ENCODE measurements at places on chromosomes 4 and X.

- no peak for DNase-seq
Measured at GRCh38 chr4:34922325-34922724, 1322.0 kb downstream of the ARAP2 start.

DNA sequence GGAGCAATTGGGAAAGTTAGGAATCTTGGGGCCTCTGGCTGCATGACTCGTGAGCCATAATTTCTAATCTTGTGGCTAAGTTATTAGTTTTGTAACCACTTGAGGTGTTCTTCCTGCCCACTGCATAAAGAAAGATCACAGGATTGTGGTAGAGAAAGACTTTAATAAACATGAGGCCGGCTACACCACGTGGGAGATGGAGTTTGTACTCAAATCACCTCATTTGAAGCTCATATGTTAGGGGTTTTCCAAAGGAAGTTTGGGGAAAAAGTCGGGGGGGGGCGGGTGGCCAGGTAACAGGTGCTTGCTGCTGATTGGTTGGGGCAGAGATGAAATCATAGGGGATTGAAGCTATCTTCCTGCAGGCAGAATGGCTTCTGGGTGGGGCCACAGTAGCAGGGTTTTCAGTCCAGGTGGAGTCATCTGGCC is 287.8 kb downstream of the ZNF674 start:
- no peak for DNase-seq

GRCh38 chr4:28388471-28388870 is 1527.8 kb downstream of the STIM2 start:
- DNase-seq, result no peak

DNA sequence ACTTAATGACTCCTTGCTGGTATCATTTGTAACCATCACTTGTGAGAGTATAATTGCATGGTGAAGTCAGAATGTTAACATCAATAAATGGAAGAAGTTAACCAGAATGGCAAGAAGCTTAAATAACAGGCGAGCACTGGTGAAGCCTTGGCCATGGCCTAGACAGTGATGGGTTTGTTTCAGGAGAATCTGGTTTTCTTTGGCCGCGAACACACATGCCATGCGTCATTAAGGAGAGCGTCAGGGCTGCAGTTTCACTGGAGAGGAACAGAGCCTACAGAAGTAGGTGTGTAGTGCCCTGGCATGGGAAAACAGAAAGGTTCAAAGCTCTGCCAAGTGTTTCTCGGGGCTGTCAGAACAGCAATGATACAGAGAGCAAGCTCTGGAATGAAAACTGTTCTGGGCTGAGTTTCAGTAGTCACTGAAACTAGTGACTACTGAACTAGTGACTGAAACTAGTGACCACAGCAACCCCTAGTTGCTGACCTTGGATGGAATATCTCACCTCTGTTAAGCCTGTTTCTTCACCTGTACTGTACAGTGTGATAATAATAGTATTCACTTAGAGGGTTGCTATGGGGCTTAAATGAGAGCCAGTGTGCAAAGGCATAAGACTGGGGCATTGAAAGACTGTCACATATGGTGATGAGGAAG is 93.8 kb downstream of the C4orf51 start:
- DNase-seq, result no peak

DNA sequence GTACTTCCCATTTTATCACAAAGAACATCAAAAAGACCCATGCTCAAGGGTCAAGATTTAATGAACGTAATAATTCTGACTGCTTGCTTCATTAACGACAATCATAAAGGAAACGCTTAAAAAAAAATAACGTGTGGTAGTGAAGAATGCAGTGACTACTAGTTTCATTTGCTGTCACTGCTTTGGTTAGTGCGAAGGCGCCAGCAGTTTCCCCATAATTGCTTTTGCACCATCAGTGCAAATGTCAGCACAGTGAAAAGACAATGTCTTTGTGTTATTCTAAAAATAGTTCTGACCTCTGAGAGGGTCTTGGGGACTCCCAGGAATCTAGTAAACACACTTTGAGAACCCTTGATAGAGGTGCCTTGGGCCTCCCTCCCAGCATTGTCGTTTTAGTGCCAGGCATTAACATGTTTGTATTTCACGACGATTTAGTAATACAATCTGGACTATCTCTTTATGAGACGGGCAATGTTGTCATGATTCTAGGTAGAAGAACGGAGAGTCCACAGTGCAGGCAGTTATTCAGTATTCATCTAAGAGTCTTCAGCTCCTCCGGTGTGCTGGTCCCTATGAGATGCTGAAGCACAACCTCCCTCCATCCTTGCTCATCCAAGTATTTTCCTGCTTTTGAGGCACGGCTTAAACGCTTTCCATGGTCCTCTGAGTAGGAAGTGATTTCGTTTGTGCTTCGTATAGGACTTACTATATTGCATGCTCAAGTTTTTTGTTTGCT is 71.0 kb downstream of the AFF1 start:
- peak; percentile 5 for DNase-seq

DNA sequence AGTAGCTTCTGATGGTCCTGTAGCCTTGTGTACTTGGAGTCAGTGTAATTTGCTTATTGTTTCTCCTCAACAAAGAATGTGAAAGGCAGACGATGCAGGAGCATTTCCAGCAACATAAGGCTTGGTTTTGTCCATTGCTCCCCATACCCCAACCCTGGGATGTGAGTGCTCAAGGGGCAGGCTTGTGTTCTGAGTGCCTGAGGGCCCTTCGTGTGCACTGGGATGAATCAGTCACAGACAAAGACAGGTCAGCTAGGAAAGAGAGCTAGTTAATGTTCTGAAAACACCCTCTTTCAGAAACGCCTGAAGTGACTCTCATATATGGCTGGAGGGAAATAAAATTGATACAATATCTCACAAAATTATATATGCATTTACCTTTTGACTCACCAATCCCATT is 59.1 kb downstream of the PRPS1 start:
- DNase-seq, result no peak
